Large intestine (tissue), 12 donors: ENCODE measurements at places on chromosomes 4 and X. TPM values are rescaled to one million over a fixed set of nuclear protein-coding genes. Genes with fewer than 3 reads are reported as not detected.

The CHRDL1 gene
- polyA plus RNA-seq = 6.7 TPM

The MTMR8 gene
- polyA plus RNA-seq = 2.1 TPM

The VCX3B gene
- polyA plus RNA-seq = not detected

The SEPSECS gene
- 18.6 TPM for polyA plus RNA-seq

DNA sequence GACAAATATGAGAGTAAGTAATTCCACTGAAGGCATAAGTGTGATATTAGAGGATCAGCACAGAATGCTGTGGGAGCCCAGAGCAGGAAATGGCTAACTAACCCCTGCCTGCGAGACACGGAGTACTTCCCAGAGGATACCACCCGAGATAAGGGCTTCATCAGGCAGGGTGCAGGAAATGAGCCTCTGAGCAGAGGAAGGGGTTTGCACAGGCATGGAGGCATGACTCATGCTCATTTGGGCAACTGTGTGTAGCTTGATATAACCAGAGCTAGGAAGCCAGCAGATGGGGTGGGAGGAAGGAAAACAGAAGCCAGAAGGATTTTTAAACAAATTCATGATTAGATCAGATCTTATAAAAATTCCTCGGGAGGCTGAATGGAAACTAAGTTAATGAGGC is 70.0 kb upstream of the TSPAN5 start:
- no peak for DNase-seq

DNA sequence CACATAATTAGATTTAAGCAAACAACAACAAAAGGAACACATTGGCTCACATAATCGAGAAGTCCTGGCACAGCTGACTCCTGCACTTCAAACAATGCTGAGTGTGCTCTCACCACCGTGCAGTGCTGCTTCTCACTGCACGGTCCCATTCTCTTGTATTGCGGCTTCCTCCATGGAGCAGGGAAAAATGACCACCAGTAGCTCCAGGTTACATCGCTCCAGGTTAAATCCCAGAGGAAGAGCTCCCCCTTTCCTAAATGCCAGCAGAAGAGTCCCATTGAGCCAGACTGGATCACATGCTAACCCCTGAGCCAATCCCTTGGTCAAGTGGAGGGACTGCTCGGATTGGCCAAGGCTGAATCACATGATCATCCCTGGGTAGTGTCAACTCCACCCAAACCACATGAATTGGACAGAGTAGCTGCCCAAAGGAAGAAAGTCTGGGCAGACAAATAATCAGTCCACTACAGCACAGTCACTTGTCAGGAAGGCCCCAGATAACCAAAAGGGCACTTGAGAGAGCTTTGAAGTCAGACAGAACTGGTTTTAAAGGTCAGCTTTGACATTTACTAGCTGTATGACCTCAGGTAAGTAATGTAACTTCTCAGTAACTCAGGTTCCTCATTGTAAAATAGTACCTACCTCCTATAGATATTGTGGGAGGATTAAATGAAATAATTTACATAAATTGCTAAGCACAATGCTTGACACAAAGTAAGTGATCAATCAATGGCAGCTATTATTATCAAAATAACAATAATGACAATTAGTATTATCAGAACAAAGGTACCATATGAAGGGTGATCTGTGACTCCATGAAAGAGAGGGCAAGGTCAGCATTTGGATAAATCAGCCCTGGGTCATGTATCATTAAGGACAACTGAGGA is 14.3 kb downstream of the TEC start:
- no peak for DNase-seq

DNA sequence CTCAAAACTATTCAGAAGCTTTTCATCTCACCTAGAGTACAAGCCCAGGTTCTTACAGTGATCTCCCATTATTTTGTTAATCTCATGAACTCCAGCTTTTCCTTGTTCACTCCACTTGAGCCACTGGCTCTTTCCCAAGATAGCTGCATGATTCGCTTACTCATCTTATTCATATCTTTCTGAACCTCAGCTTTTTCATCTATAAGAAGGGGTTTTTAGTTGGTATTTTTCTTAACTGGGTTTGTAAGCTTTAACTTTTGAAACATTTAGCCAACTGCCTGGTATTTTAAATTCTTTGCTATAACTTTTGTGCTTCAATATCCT is 24.0 kb downstream of the GIMD1 start:
- DNase-seq = no peak

DNA sequence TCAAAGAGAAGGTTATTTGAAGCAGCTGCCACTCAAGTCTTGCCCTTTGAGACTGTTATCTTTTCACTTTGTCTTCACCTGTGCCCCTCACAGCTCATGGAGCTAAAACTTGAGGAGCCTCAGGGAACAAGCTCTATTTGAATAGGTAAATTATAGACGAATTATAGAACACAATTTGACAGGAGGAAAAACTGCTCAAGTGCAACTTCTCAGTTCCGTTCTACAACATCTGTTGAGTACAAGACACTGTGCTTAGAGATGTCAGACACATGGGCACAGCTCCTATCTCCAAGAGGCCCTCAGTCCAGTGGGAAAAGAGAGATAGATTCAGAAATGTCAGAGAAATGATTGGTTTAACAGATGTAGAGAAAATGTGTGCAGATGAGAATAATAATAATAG is 5.1 kb downstream of the PPP1R2C start:
- no peak for DNase-seq

GRCh38 chr4:80043541-80043940 is 29.5 kb downstream of the ANTXR2 start:
- no peak for DNase-seq

GRCh38 chr4:111475001-111475400 is 670.3 kb upstream of the FAM241A start:
- peak; percentile 4 for DNase-seq

DNA sequence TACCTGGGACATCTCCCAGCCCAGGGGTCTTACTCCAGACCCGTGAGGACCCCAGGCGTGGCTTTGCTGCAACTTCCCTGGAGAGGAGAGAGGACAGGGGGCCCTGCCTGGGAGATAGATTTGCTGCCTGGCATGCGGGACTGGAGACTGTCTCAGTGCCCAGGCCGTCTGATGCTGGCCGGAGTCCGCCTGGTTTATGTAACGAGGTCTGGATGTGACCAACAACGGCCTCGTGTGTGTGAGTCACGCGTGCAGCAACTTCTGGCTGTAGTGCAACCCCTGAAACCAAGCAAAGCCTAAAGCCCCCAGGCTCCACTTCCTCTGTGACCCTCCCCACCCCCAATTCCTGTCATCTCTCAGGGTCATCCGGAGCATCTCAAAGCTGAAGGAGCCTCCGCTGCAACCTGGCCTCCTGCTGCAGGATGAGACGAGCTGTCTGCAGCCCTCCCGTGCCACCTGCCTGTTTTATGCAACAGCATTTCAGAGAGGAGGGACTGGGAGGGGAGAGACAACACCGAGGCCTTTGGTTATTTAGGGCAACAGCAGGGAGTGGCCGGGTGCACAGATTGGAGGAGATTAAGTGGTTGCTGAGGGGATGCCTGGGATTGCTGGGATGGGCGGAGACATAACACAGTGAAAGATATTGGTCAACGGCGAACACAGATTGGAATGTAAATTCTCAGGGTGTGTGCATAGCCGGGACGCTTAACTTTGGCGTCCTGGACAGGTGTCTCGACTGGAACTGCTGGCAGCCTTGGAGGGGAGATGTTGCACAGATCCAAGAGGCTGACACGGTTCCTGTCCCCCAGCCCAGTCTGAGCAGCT is 16.0 kb downstream of the XG start:
- DNase-seq = peak; percentile 38

DNA sequence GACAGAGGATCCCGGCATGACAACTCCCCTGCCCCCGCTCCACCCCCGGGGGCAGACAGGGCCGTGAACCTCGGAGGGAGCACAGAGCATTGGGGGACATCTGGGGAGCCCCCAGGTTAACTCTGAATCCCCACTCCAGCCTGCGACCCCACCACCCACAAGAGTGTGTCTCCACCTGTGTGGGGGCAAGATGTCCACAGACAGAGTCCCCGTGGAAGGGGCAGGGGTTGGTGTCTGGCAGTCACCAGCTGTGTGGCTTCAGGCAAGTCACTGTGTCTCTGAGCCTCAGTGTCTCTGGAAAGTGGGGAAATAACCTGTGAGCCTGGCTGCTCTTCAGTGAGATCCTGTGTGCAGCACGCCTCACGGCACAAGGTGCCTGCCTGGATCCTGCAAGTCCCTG is 239.0 kb downstream of the AFAP1 start:
- no peak for DNase-seq
